B cell (primary cell): ENCODE measurements at places on chromosomes 4 and X. TPM values are rescaled to one million over a fixed set of nuclear protein-coding genes. Genes with fewer than 3 reads are reported as not detected.

TMEM150C gene
- total RNA-seq, result not detected in 2 replicates

DNA sequence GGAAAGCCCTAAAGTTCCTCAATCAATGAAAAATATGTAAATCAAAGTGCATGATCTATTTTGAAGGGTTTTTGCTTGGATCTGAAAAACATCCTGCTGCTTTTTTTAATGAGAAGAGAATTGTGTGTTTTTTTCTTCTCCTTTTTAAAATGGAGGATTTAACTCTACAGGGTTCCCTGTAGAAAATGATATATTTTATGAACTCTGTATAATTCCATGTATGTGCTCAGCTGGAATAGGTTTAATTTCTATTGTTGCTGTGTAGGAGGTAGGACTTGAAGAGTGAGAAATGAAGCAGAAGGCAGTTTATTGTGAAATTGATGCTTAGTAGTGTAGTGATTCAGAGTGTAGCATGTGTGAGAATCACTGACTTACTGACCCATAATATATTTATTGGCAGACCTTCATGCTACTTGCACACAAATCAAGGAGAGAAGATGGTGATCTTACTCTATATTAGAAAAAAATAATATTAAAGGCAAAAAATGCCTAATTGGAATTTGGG is 286.8 kb upstream of the FSTL5 start:
- H3K36me3 ChIP-seq, result no peaks in the 10 kb centered on the region
- DNase-seq, result no peak
- H3K4me1 ChIP-seq, result no peaks in the 10 kb centered on the region

DNA sequence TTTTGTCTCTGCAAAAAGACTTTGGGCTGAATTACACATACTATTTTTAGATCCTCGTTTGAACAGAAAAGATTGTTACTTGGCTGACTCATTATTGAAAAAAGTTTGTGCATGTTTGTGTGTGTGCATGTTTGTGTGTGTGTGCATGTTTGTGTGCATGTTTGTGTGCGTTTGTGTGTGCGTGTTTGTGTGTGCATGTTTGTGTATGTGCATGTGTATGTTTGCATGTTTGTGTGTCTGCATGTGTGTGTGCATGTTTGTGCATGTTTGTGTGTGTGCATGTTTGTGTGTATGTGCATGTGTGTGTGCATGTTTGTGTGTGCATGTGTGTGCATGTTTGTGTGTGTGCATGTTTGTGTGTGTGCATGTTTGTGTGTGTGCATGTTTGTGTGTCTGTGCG is 201.1 kb upstream of the FAT1 start:
- H3K36me3 ChIP-seq, result no peaks in the 10 kb centered on the region
- no peak for DNase-seq
- no peak overlapping the region for H3K27ac ChIP-seq

DNA sequence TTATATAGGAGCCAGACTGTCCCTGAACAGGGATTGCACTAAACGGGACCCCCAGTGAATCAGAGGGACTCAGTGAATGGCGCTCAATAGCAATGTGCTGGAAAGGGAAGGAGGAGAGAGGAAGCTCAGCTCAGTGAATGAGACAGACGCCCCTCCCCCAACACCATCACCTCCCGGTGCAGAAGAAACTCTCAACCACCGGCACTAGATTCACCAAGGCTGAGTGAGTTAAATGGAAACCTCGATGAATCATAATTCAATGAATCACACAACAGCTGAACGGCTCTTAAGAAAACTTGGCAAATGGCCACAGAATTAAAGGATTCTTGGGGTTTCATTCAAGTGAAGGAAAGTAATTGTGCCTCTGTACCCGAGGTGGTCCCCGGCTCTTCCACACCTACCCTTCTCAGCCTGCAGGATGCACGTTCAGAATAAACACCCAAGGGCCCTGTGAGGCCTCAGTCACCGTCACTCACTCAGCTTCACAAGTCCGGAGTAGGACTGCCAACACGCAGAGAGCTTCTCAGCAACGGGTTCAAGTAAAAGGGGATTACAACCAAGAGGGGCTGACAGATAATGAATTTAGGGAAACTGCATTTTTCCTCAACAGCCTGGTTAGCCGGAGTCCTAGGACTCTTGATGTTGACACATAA is 29.3 kb downstream of the CRMP1 start:
- H3K4me1 ChIP-seq, result peaks cover 4% of the 10 kb centered on the region
- H3K27ac ChIP-seq, result no peak overlapping the region
- H3K36me3 ChIP-seq, result no peaks in the 10 kb centered on the region
- no peaks in the 10 kb centered on the region for H3K27me3 ChIP-seq
- no peak for DNase-seq
